Activated CD8-positive, alpha-beta memory T cell treated with anti-CD3 and anti-CD28 coated beads, Interleukin-2, amount 10 ng/mL, durations not matched to agents 7 days and 5 days (primary cell): ENCODE measurements at places on chromosomes 3 and 15. TPM values are rescaled to one million over a fixed set of nuclear protein-coding genes. Genes with fewer than 3 reads are reported as not detected.

- no peaks in the 10 kb centered on the region for H3K4me1 ChIP-seq
- no peak for DNase-seq
- H3K4me3 ChIP-seq: no peak overlapping the region
Observed at GRCh38 chr15:29747837-29748417, 74.3 kb downstream of the TJP1 start.

IGDCC3 gene
- not detected for total RNA-seq

PPCDC gene
- 36.7 TPM for total RNA-seq

- no peak for DNase-seq
- no peak overlapping the region for H3K27ac ChIP-seq
- no peaks in the 10 kb centered on the region for H3K4me1 ChIP-seq
- no peaks in the 10 kb centered on the region for H3K27me3 ChIP-seq
Observed at GRCh38 chr3:133383741-133384140, 16.1 kb upstream of the BFSP2 start.

AKAP13 gene
- 172 TPM for total RNA-seq

DNA sequence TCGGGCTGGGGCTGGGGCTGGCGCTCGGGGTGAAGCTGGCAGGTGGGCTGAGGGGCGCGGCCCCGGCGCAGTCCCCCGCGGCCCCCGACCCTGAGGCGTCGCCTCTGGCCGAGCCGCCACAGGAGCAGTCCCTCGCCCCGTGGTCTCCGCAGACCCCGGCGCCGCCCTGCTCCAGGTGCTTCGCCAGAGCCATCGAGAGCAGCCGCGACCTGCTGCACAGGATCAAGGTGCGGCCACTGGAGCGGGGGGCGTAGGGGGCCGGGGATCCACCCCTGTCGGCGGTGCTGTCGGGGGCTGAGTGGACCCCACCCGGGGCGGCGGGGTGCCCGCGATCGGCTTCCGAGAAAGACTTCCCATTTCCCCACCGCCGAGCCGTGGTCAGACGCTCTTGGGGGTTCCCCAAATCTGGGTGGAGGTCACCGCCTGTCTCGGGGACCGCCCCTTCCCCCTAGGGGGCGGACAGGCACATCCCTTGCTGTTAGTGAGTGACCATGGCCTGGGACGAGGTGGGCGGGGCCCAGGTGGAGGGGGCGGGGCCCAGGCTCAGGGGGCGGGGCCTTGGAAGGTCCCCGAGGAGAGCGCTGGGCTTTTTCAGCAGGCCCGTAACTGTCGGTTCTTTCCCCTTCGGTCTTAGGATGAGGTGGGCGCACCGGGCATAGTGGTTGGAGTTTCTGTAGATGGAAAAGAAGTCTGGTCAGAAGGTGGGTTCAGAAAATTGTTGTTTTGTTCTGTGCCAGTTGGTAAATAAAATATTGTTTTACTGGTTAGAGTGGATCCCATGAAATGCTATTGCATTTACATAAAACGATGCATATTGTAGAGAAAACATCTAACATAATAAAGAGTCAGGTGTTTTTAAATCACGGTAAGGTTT is 578 bp downstream of the LACTB start:
- DNase-seq: peak; percentile 93
- H3K4me1 ChIP-seq: peaks cover 15% of the 10 kb centered on the region
- H3K4me3 ChIP-seq: peak overlapping the region; percentile 76
- H3K36me3 ChIP-seq: peaks cover 27% of the 10 kb centered on the region

- H3K27me3 ChIP-seq: no peaks in the 10 kb centered on the region
- peak overlapping the region; percentile 74 for H3K27ac ChIP-seq
- H3K4me3 ChIP-seq: peak overlapping the region; percentile 68
- peaks cover 77% of the 10 kb centered on the region for H3K4me1 ChIP-seq
Observed at GRCh38 chr3:69095636-69096035, 10.9 kb downstream of the ARL6IP5 start.

FANCD2OS gene
- not detected for total RNA-seq

DNA sequence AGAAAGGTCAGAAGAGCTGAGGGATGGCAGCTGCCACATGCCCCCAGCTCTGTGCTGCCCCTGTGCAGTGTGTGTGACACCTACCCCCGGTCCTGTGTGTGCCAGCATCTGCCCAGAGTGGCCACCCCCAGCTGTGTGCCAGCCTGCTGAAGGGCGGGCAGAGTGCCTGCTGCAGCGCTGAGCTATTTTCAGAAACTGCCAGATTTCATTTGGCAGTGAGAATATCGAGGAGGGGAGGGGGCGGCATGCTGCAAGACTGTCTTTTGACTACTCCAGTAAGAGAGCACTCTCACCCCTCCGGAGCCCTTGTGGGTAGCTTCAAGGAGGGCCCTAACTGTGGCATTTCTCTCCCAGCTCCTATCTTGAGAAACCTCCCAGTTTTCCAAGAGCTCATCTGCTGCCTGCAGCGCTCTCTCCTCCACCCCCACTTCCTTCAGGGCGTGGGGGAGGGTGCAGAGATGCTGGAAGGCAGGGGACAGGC is 25.2 kb upstream of the DOCK3 start:
- DNase-seq: no peak
- no peaks in the 10 kb centered on the region for H3K27me3 ChIP-seq
- H3K27ac ChIP-seq: no peak overlapping the region
- peaks cover 16% of the 10 kb centered on the region for H3K36me3 ChIP-seq

DNA sequence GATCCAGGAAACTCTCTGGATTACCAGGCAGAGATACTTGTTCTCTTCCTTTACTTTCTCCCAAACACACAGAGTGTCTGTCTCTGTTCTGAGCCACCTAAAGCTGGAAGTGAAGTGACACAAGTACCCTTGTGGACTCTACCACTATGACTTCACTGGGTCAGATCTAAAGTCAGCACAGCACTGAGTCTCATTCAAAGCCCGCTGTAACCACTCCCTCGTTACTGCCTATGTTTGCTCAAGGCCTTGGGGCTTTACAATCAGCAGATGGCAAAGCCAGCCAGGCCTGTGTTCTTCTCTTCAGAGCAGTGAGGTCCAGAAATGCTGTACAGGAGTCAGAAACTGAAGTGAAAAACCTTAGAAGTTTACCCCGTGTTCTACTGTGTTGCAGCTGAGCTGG is 588.3 kb upstream of the SEMA6D start:
- H3K4me3 ChIP-seq: no peak overlapping the region
- H3K36me3 ChIP-seq: no peaks in the 10 kb centered on the region
- no peak for DNase-seq
- no peaks in the 10 kb centered on the region for H3K27me3 ChIP-seq
- no peaks in the 10 kb centered on the region for H3K4me1 ChIP-seq

- DNase-seq: no peak
- no peaks in the 10 kb centered on the region for H3K4me1 ChIP-seq
- peaks cover 7% of the 10 kb centered on the region for H3K27me3 ChIP-seq
Observed at GRCh38 chr15:77622934-77623754, 9.6 kb downstream of the LINGO1 start.

- DNase-seq: no peak
- no peaks in the 10 kb centered on the region for H3K27me3 ChIP-seq
- H3K4me1 ChIP-seq: no peaks in the 10 kb centered on the region
- no peaks in the 10 kb centered on the region for H3K36me3 ChIP-seq
Observed at GRCh38 chr3:5727743-5728484, 540.4 kb downstream of the EDEM1 start.

RTP3 gene
- total RNA-seq: not detected

DNA sequence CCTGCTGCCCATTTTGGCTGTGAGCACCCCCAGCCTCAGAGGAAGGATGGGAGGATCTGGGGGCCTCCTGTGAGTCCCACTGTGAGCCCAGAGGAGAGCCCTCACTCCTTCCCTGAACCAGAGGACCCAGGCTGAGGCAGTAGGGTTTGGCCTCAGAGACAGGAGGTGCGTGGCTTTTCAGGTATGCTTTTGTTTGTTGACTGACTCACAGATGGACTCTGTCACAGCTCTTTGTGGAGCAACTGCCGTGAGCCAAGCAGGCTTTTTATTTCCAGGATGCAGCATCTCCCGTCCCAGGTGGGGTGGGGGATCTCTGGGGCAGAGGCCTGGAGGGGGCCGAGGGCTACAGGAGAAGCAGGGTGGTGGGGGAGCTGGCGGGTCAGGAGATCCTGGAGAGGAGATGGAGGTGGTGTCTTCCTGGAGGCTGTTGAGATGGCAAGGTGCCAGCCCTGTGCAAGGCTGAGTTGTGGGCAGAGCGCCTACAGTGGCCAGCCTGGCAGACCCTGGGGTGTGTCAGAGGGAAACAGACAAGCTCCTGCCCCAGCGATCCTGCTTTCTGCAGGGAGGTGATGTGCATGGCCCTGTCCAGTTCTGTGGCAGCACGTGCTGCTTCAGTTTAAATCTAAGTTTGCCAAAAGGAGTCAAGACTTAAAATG is 24.0 kb downstream of the PLXNA1 start:
- H3K27ac ChIP-seq: no peak overlapping the region
- no peaks in the 10 kb centered on the region for H3K27me3 ChIP-seq
- no peaks in the 10 kb centered on the region for H3K36me3 ChIP-seq
- H3K4me3 ChIP-seq: no peak overlapping the region

SLC22A14 gene
- not detected for total RNA-seq

- H3K27me3 ChIP-seq: no peaks in the 10 kb centered on the region
- H3K27ac ChIP-seq: no peak overlapping the region
- no peaks in the 10 kb centered on the region for H3K36me3 ChIP-seq
- H3K4me1 ChIP-seq: peaks cover 11% of the 10 kb centered on the region
Observed at GRCh38 chr3:59981377-59981776, 931.6 kb upstream of the CFAP20DC start.

ZSCAN2 gene
- total RNA-seq: 12.9 TPM
